Osteoblast (primary cell): ENCODE measurements at places on chromosomes 1 and 21. TPM values are rescaled to one million over a fixed set of nuclear protein-coding genes. Genes with fewer than 3 reads are reported as not detected.
A peak's percentile ranks its signal among the peaks of the same experiment; 100 is the strongest.

DNA sequence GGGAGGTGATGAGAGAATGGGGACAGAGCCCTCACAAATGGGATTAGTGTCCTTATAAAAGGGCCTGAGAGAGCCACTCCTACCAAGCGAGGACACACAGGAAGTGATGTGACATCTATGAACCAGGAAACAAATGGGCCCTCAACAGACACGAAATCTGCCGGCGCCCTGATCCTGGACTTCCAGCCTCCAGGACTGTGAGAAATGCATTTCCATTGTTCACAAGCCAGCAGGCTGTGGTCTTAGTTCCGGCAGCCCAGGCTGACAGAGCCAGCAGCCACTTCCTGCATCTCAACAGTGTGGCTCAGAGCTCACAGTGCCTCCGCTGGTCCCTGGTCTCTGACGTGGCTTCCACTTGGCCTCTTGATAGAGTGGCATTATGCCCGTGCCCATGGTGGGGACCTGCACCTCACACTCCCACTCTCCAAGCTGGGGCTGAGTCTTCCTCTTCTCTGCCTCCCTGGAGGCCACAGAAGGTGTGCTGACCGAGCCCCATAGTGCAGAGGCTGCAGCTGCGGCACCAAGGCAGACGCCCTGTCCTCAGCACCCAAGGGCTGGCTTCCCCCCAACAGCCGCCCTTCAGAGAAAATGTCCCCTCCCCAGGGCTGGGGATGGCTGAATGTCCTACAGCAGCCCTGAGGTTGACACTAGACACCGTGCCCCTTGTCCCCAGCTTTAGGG is 44.9 kb downstream of the ACOT7 start:
- peak; percentile 94 for DNase-seq

DNA sequence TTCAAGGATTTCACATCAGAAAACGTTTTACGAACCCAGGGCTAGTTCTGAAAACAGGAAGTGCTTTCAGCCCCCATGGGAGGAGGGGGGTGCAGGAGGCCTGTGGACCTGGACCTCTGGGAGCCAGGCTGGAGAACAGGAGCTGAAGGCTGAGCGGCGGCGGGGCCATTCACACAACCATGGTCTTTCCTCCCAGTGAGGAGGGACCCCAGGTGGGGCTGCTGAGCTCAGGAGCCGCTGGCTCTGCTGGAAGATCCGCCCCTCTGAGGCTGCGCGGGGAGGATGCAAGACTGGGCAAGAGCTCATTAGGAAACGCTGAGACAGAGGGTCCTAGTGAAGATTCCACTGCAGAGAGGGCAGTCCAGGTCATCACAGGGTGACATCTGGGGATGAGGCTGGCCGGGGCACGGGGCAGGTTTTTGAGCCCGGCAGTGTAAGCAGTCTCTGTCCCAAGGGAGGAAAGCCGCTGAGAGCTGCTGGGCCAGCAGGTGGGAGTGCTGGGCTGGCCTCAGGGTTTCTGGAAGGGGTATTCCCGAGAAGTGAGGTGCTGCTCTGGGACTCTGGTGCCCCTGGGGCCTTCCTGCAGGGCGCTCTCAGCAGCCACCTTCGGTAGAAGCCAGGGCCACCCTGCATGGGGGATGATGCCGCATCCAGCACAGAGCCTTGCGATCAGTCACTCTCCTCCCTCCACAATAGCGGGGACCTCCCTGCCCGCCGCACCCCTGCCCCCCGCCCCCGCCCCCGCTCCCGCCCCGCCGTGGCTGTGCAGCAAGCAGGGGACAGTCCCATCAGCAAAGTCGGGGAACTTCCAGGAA is 7.5 kb downstream of the MX2 start:
- no peak for DNase-seq

Gene NGF
- total RNA-seq = 3.8 and 6.2 TPM in 2 replicates

- DNase-seq = no peak
These were observed 1.1 kb downstream of the ZBTB18 start for GRCh38 chr1:244052016-244052727.

GRCh38 chr21:44450999-44451398 is 4.3 kb upstream of the LRRC3 start:
- DNase-seq = peak; percentile 47

- DNase-seq = no peak
These were observed 51.3 kb downstream of the ABL2 start for GRCh38 chr1:179178183-179178582.

Gene CLDN17
- not detected in 2 replicates for total RNA-seq

Gene PER3
- total RNA-seq = 22.4 and 24.2 TPM in 2 replicates

DNA sequence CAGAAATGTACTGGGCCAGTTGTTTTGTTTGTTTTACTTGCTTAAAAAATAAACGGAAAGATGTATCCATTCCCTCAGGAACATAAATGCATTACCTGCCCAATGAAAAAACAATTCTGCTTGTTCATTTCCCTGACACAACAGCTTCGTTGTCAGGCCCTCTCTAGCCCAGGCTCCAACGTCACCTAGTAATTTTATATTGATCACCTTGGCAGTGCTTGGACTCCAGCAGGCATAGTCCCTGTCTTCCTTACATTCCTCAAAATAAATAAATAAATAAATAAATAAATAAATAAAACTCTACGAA is 1.2 kb downstream of the CEP170 start:
- DNase-seq = no peak

GRCh38 chr1:42173961-42174735 is 9.6 kb upstream of the GUCA2A start:
- peak; percentile 66 for DNase-seq

DNA sequence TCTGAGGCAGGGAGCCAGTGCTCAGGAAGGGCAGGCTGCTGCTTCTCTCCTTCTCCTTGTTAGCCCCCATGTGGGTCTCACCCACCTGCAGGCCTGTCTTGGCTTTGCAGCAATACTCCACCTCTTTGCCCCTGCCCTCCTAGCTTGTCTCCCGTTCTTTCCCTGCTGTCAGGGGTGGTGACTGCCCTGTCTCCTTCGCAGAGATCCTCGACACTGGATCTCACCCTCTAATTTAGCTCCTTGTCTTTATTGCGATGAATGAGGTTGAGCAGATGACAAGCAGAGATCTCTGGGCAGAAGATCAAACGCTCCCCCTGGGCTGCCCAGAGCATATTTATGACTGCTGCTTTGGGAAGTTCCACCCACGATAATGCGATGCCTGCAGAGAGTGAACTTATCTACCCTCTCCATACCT is 199.2 kb downstream of the ROR1 start:
- no peak for DNase-seq

GRCh38 chr1:155971910-155972809 is 6.2 kb downstream of the ARHGEF2 start:
- no peak for DNase-seq

- peak; percentile 98 for DNase-seq
These were observed 11.6 kb downstream of the TINAGL1 start for GRCh38 chr1:31587720-31588423.

GRCh38 chr1:87137342-87137739 is 191.3 kb upstream of the LMO4 start:
- DNase-seq = peak; percentile 37

DNA sequence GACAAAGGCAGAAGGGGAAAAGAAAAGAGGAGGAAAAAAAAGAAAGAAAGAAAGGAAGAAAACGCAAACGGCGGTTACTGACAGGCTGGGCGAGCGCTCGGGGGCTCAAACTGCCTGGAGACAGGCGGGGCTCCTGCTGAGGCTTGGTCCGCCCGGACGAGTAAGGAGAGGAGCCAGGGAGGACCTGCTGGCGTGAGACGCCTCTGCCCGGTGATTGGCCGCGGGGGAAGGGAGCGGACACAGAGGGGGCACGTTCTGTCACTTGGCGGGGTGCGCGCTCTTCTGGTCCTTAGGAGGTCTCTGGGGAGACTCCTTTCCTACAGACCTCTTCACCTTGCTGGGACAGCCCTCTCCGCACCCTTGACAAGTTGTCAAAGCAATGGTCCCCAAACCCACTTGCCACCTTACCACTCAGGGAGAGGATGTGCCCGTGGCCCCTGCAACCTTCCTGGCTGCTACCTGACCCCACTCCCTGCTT is 791 bp upstream of the PIK3R3 start:
- DNase-seq = peak; percentile 66

DNA sequence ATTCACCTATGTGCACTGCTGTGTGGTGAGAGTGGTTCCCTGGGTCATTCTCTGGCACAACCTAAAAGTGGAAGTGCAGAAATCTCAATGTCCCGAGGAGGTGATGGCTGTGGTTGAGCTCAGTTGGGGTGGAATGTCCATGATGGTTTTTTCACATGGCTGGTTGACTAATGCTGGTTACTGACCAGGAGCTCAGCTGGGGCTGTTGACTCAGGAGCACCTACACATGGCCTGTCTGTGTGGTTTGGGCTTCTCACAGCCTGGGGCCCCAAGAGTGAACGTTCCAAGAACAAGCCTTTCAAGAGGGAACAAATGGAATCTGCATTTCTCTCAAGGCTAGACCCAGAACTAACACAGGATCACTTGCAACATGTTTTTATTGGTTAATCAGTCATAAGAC is 6.4 kb upstream of the KANK4 start:
- DNase-seq = peak; percentile 47

Gene ANKRD35
- 1.4 and 2.1 TPM in 2 replicates for total RNA-seq

GRCh38 chr1:42943166-42943565 is 15.5 kb downstream of the SLC2A1 start:
- peak; percentile 77 for DNase-seq
